ENCODE measurements at places on chromosomes 3 and 15.

- DNase-seq: no peak
Observed at GRCh38 chr3:7977245-7978086, 524.2 kb upstream of the LMCD1 start.

GRCh38 chr3:52978109-52978754 lies 67.6 kb downstream of the SFMBT1 start:
- no peak for DNase-seq

- no peak for DNase-seq
Observed at GRCh38 chr3:49013738-49014660, 4.4 kb downstream of the DALRD3 start.

GRCh38 chr3:72523429-72524151 lies 324.7 kb downstream of the SHQ1 start:
- no peak for DNase-seq

DNA sequence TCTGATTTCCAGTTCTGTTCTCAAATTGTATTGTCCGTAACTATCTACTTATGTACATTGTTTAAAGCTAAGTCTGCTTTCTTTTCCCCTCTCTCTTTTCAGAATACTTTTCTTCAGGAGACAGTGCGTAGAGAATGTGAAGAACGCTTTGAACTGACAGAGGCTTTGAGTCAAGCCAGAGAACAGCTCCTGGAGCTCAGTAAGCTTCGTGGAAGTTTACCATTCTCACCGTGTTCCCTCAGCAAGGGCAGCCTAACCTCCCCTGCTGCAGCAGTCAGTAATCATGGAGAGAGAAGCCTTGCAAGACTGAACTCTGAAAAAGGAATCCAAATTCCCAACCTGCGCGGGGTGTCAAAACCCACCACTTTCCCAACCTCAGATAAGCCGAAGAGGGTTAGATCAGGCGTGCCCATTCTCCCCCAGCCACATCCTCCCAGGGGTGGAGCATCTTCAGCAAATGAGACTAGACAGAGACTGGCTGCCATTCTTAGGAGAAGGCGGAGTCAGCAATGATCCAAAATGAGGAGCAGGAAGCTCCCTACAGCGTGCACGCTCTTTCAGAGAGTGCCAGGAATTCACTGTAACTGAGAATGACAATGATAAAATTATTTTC lies 114.6 kb downstream of the CCNL1 start:
- DNase-seq: no peak

- no peak for DNase-seq
Observed at GRCh38 chr3:50604628-50605588, 6.7 kb downstream of the CISH start.

DNA sequence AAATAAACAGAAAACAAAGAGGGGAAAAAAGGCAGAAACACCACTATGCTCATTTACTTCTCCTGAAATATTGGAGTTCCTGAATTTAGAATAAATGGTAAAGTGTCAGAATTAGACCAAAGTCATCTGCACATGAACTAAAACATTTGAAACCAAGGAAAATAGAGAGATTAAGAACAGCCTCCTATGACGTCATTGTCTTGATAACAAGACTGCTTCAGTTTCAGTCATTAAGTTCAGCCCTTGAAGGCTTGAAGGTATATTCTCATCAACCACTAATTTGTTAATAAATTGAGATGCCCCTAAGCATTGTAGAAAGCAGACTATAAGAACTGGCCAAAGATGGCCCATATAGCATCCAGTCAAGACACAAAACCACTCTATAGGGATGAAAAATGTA lies 2.5 kb downstream of the SUMF1 start:
- DNase-seq: no peak

GRCh38 chr15:71682001-71682400 lies 128.4 kb upstream of the NR2E3 start:
- no peak for DNase-seq

DNA sequence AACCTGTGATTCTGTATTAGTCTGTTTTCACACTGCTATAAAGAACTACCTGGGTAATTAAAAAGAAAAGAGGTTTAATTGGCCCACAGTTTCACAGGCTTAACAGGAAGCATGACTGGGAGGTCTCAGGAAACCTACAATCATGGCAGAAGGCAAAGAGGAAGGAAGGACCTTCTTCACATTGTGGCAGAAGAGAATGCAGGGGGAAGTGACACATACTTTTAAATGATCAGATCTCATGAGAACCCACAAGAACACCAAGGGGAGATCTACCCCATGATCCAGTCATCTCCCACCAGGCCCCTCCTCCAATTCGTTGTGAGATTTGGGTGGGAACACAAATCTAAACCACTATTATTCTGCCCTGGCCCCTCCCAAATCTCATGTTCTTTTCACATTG lies 6.1 kb downstream of the ZKSCAN7 start:
- DNase-seq: no peak

DNA sequence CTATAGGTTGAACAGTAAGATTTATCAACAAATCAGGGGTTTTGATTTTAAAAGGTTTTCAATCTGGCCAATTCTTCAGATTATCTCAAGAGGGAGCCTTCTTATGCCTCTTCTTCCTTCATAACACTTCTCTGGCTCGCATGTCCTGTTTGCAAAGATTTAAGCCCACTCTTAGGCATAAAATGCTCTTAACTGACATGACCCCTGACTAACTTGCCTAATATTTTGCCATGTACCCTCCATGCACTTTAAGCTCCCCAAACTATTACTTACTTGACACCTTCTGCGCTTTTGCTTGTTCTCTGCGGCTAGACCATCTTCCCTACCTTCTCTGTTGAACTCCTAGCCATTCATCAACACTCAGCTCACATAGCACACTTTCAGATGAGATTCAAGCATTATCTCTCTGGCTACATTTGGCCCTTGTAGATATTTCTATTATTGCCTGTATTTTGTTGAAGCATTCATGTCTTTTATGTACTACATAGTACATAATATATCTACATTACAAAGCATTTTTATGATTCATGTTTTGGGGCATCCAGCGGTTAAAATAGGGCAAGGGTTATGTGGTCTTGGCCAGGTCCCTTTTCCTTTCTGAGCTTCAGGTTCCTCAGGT lies 1.0 kb upstream of the ARIH1 start:
- no peak for DNase-seq

GRCh38 chr15:68113751-68114150 lies 59.6 kb downstream of the PIAS1 start:
- DNase-seq: no peak

DNA sequence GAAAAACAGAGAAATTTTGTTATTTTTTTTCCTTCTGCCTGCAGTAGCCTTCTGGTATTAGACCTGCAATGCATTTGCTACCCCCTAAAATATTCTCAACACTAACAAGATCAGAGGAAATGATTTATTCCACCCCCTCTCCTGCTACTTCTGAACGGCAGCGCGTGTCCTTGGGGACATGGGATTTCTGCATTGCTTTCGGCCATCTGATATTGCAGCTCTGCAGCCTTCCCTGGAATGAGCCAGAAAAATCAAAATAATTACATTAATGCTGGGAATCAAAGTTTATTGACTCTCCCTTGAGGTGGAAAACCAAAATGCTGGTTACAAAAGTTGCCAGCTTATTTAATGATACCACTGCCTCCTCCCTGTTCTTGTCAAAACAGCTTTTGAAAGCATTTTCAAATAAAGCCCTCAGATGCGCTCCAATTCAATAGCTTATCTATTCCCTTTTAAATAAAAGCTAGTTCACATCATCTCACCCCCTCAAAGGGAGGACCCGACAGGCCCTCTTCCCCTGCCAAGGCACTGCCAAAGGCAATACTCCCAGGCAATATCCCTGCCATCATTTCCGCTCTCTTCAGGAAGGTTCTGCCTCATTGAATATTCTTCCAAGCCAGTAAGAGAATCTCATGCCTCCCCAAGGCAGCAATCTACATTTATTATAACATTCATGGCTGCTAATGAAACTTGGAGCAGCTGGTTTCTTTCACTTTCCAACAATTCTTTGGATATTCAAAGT lies 96.6 kb downstream of the FHIT start:
- no peak for DNase-seq

- no peak for DNase-seq
Observed at GRCh38 chr3:80233576-80233975, 465.8 kb upstream of the ROBO1 start.

DNA sequence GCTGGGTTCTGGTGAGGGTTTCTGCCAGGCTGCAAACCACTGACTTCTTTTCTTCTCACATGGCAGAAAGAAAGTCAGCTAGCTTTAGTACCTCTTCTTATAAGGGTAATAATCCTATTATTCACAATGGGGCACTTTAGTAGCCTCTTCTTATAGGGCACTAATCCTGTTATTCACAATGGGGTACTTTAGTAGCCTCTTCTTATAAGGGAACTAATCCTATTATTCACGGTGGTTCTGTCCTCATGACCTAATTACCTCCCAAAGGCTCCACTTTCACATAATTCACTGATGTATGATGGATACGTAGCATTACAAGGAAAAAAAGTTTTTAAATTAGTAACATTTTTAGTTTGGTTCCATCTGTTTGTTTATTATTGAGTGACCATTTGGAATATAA lies 671.3 kb downstream of the NSUN3 start:
- no peak for DNase-seq

DNA sequence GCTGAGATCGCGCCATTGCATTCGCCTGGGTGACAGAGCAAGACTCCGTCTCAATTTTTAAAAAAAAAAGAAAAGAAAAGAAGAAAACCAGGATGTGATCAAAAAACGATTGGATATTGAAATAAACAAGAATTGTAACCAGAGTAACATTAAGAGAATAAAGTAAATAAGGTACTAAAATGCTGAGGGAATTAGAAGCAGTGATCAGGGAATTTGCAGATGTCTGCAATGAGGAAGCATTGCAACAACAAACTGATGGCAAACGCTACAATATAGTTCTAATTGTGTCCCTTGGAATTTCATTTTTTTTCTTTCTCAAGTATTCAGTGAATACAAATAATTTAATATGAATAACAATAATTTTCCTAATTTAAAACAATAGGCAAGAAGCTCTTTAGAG lies 1077.5 kb downstream of the TBL1XR1 start:
- no peak for DNase-seq

DNA sequence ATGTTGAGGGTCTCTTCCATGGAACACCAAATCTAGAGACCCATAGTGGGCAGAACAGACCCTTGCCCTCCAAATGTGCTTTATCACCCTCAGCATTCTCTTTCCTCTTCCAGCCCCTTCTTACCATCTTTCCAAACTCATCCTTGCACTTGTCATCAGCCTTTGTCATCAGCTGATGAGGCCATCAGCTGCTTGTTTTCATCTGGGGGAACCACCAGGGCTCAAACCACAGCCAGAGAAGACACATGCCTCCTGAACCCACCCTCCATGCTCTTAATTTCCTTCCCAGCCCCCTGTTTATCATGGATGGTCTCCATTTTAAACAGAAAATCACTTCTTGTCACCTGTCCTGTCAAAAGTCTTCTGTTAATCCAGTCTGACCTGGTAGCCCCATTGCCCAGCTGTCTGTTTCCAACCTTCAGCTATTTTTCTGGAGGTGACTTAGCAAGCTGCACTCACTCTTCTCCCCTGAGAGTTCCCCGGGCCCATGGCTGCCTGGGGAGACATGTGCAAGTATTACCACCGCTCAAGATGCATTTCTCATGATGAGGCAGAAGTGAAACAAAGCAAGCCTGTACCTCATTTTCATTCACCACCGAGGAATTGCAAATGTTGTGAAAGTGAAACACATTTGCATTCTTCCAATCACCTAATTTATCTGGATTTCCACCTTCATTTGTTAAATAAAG lies 14.7 kb upstream of the SYNM start:
- no peak for DNase-seq

GRCh38 chr15:100663086-100663914 lies 60.9 kb downstream of the ASB7 start:
- DNase-seq: no peak

- DNase-seq: no peak
Observed at GRCh38 chr15:77749236-77749997, 116.7 kb upstream of the LINGO1 start.

GRCh38 chr15:36748366-36749115 lies 169.1 kb downstream of the CDIN1 start:
- no peak for DNase-seq

DNA sequence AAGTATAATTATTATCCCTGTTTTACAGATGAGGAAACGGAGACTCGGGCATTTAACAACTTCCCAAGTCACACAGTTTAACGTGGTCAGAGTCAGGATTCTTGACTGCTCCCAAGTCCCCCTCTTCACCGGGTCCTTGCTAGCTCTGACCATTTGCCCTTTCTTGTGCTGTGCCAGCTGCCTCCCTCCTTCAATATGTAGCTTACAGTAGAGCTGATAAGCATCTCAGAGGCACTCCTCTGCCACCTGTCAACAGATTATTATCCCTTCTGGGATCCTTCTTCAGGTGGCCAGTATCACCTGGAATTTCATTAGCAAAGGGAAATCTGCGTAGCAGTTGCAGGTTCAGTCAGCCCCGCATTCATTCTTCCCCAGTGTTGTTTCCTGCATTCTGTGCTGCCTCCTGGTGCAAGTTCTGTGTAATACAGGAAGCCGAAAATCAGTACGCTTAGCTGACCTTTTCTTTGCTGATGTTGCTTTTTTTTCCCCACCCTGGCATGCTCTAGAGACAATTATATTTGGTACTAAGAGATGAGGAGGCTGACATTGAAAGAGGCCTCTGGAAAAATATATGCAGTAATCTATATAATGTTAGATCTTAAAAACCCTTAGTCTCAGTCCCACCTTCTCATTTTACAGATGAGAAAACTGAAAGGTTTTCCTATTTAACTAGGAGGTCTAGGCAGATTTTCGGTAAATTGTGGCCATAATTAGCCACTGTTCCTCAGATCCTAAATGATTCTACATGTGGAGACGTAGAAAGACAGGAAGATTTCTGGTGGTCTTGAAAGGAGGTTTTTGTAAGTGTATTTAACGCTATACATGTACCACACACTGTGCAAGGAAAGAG lies 24.8 kb downstream of the TMOD2 start:
- no peak for DNase-seq

DNA sequence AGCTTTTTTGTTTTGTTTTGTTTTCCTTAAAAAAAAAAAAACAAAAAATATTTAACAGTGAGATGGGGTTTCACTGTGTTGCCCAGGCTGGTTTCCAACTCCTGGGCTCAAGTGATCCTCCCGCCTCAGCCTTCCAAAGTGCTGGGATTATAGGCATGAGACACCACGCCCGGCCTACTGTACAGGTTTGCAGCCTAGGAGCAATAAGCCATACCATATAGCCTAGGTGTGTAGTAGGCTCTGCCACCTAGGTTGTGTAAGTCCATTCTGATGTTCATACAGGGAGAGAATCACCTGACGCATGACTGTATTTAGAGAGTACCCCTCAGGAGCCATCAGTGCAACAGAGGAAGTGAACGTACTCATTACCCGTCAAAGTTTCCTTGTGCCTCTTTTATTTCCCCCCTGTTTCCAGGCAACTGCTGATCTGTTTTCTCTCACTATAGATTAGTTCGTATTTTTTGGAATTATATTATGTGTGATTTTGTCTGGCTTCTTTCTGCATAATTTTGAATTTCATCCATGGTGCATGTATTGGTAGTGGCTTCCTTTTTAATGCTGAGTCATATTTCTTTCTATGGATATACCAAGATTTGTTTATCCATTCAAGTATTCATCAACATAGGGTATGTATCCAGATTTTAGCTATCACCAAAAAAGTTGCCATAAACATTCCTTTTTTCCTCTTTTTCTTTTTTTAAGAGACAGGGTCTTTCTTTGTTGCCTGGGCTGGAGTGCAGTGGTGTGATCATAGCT lies 9.9 kb downstream of the ACAD9 start:
- no peak for DNase-seq
